ENCODE measurements at places on chromosomes 7 and 10.

- H3K36me3 ChIP-seq = peaks cover 6% of the 10 kb centered on the region
- H3K4me3 ChIP-seq = no peak overlapping the region
- DNase-seq = no peak
- no peak overlapping the region for H3K27ac ChIP-seq
- H3K27me3 ChIP-seq = peaks cover 38% of the 10 kb centered on the region
Observed at GRCh38 chr7:22660732-22661131, 66.3 kb upstream of the IL6 start.

GRCh38 chr10:30505543-30506298, 71.7 kb downstream of the MAP3K8 start:
- H3K36me3 ChIP-seq = no peaks in the 10 kb centered on the region
- DNase-seq = no peak
- no peak overlapping the region for H3K4me3 ChIP-seq

DNA sequence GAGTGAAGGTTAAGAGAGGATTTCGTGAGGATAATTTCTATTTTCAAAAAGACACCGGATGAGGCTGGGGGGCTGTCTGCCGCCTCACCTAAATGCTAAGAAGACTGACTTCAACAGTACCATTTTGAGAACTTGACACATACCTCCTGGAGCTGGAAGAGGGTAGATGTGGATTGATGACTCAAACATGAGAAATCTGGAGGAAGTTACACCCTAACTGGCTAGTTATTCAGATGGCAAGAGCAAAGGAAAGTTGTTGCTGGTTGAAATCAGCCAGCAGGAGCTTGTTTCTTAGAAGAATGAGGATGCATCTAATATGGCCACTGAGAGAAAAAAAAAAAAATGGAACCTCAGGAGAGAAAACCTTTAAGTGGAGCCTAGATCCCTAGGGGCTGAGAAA, 76.2 kb upstream of the KIAA1217 start:
- H3K4me1 ChIP-seq = no peaks in the 10 kb centered on the region
- H3K27ac ChIP-seq = no peak overlapping the region
- H3K4me3 ChIP-seq = no peak overlapping the region
- no peaks in the 10 kb centered on the region for H3K27me3 ChIP-seq
- DNase-seq = no peak

DNA sequence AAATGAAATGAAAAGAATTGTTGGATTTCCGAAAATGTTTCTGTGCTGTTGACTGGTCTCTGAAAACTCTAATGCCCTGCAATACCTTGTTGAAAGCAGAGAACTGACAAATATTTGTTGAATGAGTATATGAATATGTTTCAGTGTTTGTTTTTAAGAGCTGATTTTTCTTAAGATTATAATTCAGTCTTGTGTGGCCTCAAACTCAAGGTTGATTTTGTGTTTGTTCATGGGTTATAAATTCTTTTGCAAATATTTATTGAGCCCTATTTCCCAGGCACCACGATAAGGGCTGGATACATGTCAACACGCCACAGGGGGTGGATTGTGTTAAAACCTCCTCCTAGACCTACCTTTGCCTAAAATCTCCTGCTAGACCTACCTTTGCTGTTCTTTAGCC, 203.9 kb upstream of the PLPP4 start:
- H3K27ac ChIP-seq = no peak overlapping the region
- H3K4me3 ChIP-seq = no peak overlapping the region
- H3K4me1 ChIP-seq = no peaks in the 10 kb centered on the region
- DNase-seq = no peak
- H3K27me3 ChIP-seq = no peaks in the 10 kb centered on the region

DNA sequence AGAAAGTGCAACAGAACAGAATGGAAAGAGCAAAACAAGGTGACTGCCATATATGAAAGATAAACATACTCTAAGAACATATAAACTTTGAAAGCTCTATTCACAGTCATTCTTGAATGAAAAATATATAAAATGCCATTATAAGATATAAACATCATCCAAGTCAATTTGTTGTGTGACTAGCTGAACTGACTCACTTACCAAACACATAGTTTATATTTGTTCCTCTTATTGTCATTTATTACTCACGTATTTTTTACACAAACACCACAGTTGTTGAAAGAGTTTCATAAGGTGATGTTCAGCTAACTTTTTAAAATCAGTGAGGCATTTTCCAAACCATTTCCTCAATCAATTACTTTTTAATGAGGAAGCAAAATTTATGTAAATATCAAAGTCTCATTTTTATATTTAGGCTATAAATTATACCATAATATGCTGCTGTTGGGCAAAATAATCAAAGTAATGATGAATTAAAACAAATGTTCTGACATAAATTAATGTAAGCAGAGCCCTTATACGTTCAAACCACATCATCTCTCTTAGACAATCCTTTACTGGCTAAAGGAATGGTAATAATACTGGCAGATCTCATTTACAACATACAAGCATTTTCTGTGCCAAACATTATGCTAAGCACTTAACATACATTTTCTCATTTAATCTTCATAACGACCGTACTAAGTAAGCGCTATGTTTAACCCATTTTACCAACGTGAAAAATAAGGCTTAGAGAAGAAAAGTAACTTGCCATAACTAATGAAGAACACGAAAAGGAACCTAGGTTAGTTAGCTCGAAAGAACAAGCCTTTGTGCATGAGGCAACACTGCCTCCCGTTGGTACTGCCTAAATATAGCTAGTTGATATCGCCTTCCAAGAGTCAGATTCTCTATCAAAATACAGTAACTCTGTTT, 7.3 kb downstream of the LRRN3 start:
- H3K4me1 ChIP-seq = peaks cover 77% of the 10 kb centered on the region
- no peaks in the 10 kb centered on the region for H3K27me3 ChIP-seq
- H3K27ac ChIP-seq = peak overlapping the region; percentile 77
- DNase-seq = peak; percentile 56

GRCh38 chr7:95088536-95089215, 181.3 kb downstream of the PPP1R9A start:
- H3K27ac ChIP-seq = no peak overlapping the region
- H3K4me1 ChIP-seq = no peaks in the 10 kb centered on the region
- no peak for DNase-seq
- no peak overlapping the region for H3K4me3 ChIP-seq
- H3K36me3 ChIP-seq = no peaks in the 10 kb centered on the region

DNA sequence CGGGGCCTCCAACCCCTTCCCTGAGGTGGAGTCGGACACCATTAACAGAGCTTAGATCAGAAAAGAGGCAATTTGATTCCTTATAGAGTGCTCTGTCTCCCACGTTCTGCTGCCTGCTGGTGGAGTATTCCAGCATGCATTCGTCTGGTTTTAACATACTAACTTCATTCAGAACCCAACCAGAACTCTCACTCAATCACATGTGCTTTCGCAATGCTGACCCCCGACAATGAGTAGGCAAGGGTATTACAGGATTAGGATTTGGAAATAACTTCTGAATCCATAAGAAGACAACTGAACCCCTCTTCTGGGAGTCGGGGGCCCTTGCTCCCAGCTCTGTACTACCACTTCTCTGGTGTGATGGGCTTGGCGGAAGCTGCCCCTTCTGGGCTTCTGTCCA, 55.7 kb upstream of the HABP2 start:
- H3K4me1 ChIP-seq = no peaks in the 10 kb centered on the region
- DNase-seq = no peak
- no peaks in the 10 kb centered on the region for H3K36me3 ChIP-seq
- H3K27ac ChIP-seq = no peak overlapping the region

- H3K4me3 ChIP-seq = no peak overlapping the region
- no peaks in the 10 kb centered on the region for H3K4me1 ChIP-seq
- H3K27ac ChIP-seq = no peak overlapping the region
- peaks cover 4% of the 10 kb centered on the region for H3K27me3 ChIP-seq
Observed at GRCh38 chr7:121212036-121212435, 116.8 kb upstream of the WNT16 start.

- H3K36me3 ChIP-seq = no peaks in the 10 kb centered on the region
- peaks cover 63% of the 10 kb centered on the region for H3K27me3 ChIP-seq
- no peak overlapping the region for H3K4me3 ChIP-seq
- peaks cover 14% of the 10 kb centered on the region for H3K4me1 ChIP-seq
- no peak for DNase-seq
- no peak overlapping the region for H3K27ac ChIP-seq
Observed at GRCh38 chr7:103447073-103447960, 1.3 kb upstream of the SLC26A5 start.

GRCh38 chr10:24897326-24897926, 55.0 kb downstream of the PRTFDC1 start:
- H3K4me3 ChIP-seq = peak overlapping the region; percentile 3
- no peaks in the 10 kb centered on the region for H3K27me3 ChIP-seq
- peak overlapping the region; percentile 62 for H3K27ac ChIP-seq

GRCh38 chr7:30176463-30177109, 41.8 kb downstream of the MTURN start:
- H3K27ac ChIP-seq = no peak overlapping the region
- DNase-seq = no peak
- no peaks in the 10 kb centered on the region for H3K27me3 ChIP-seq
- no peaks in the 10 kb centered on the region for H3K36me3 ChIP-seq

DNA sequence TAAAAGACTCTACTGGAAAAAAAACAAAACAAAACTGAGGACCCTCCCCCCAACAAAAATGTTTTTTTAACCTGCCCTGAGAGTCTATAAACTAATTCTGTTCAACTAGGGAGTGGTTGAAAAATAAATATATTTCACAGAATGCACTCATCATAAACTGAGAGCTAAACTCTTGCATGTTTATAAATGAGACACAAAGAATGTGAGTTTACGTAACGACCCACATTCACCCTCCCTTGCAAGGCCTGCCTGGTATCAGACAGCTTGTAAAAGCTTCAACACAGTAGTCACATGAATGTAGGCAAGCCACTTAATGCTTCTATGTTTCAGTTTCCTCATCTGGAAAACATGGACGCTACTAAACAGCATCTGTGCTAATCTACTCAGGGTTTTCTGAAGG, 50.3 kb downstream of the JAZF1 start:
- no peak overlapping the region for H3K27ac ChIP-seq
- no peaks in the 10 kb centered on the region for H3K36me3 ChIP-seq
- peaks cover 5% of the 10 kb centered on the region for H3K4me1 ChIP-seq
- no peak for DNase-seq

- H3K4me3 ChIP-seq = no peak overlapping the region
- H3K4me1 ChIP-seq = no peaks in the 10 kb centered on the region
- H3K36me3 ChIP-seq = no peaks in the 10 kb centered on the region
- H3K27me3 ChIP-seq = no peaks in the 10 kb centered on the region
- no peak for DNase-seq
- H3K27ac ChIP-seq = no peak overlapping the region
Observed at GRCh38 chr7:87747681-87748080, 119.5 kb downstream of the RUNDC3B start.

GRCh38 chr10:10677479-10677878, 340.2 kb upstream of the CELF2 start:
- H3K36me3 ChIP-seq = no peaks in the 10 kb centered on the region
- DNase-seq = peak; percentile 11
- H3K4me1 ChIP-seq = no peaks in the 10 kb centered on the region
- H3K27ac ChIP-seq = no peak overlapping the region
- no peak overlapping the region for H3K4me3 ChIP-seq
- peaks cover 1% of the 10 kb centered on the region for H3K27me3 ChIP-seq
